ENCODE measurements at places on chromosomes 2 and 18.

GRCh38 chr2:221137385-221137784 is 434.7 kb downstream of the EPHA4 start:
- DNase-seq: no peak

DNA sequence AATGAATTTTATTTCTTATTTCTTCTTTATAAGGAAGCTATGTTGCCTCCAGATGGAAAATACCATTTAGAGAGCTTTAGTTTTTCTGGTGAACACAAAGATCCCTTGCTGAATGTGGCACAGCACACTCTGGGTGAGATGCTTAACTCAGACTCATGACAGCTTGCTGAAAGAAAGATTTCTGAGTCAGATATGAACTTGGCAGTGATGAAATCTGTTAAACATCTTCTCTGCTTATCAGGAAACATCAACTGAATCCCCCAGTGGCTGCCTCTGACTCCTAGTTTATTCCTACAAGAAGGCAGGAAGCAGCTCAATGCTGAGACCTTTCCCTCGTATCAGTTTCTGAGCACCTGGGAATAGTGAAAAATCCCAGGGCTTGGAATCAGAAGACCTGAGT is 162.8 kb downstream of the OSR1 start:
- DNase-seq: no peak

DNA sequence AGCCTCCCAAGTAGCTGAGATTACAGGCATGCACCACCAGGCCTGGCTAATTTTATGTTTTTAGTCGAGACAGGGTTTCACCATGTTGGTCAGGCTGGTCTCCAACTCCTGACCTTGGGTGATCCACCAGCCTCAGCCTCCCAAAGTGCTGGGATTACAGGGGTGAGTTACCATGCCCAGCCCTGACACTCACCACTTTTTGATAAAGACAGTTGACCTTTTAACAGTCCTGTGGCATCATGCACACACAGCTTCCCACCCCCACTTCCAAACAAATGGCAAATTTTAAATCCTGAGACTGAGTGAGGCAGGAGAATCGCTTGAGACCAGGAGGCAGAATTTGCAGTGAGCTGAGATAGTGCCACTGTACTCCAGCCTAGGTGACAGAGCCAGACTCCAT is 6.2 kb upstream of the DNAJB2 start:
- DNase-seq: no peak

DNA sequence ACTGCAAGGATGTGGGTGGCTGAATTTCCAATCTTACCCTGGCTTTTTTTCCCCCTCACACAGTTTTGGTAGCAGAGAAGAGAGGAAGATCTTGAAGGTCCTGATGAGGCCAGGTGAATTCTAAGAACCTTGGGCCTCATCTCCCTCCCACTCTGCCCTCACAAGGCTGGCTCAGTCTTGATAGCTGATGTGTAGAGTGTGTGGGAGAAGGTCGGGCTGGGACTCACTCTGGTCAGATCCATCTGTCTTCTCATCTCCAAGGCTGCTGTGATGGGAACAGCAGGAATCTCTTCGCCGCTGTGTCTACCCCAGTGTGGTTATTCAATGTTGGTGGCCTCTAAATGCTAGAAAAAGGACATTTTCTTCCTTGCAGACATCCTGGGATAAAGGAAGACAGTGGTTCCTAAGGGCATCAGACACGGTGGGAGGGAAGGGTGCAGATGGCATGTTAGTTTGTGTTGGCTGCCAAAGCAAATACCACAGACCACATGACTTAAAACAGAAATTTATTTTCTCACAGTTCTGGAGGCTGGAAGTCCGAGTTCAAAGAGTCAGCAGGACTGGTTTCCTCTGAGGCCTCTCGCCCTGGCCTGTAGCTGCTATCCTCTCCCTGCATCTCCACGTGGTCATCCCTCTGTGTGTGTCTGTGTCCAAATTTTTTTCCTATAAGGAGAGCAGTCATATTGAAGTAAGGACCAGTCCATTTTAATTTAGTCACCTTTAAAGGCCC is 37.6 kb upstream of the MGAT4A start:
- peak; percentile 78 for DNase-seq

DNA sequence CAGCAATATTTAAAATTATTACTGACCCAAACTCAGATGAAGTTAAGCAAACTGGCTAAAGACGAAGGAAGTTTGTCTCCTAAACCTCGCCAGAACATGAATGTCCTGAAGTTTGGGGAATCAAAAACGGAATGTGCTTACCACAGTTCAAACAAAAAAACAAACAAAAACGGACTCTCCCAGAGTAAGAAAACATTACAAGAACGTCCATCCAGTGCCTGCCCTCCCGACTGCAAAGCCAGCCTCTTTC is 1.1 kb downstream of the KANSL1L start:
- no peak for DNase-seq

DNA sequence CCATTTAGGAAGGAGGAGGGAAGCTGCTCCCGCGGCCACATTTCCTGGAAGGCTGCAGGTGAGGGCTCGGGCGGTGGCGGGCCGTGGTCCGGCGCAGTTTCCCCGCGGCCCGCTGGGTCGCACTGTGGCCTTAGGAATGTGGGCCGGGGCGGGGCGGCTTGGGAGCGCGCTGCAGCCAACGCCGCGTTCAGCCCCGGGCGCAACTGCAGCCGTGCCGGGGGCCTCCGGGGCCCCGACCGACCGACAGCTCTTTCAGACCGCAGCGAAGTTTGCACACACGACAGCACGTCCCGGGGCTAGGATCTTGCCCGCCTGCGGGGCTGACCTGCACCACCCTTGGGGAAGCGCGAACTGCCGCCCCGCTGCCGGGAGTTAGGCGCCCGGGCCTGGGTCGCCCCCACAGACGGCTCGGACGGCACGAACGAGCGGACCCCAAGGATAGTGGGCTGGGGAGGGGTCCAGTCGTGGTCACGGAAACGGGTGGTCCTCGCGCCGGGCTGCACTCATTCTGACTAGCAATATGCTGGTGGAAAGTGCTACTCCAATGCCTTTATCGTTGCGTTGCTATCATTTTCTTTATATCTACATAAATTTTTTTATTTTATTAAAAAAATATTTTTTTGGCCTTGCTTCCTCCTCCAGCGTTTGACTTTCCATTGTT is 69.9 kb upstream of the DLX2 start:
- peak; percentile 65 for DNase-seq

DNA sequence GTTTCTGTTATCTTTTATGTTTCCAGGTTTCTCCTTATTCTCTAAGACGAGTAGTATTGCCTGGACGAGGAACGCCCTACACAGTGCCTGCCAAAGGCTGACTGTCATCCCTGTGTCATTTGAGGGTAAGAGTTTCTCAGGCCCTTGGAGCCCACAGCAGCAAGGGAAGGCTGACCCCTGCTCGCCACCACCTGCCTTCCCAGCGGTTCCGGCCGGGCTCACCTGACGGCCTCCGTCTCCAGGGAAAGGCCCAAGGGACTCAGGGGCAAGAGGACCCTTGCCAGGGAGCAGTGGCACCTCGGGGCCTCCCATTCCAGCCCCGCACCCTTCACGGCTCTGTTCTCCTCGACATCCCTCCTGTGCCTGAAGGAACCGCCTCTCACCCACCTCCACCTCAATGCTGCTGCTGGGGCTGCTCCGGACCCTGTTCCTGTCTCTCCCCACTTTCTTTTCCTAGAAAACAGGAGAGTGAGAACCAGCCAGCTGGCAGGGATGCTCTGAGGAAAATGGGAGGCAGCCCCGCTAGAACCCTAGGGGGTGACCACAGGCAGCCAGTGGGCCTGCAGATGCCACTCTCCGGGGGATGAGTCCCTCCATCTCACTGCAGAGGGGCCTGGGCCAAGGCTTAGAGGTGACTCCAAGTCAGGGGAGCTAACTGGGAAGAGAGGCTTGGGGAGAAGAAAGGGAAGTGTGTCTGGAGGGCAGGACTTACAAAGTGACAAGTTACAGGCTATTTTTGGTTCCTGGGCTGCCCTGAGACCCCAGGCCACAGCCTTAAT is 1.9 kb downstream of the LIMS2 start:
- no peak for DNase-seq
